Left renal pelvis (tissue), 4 donors: ENCODE measurements at places on chromosomes 5 and 9. TPM values are rescaled to one million over a fixed set of nuclear protein-coding genes. Genes with fewer than 3 reads are reported as not detected.

DNA sequence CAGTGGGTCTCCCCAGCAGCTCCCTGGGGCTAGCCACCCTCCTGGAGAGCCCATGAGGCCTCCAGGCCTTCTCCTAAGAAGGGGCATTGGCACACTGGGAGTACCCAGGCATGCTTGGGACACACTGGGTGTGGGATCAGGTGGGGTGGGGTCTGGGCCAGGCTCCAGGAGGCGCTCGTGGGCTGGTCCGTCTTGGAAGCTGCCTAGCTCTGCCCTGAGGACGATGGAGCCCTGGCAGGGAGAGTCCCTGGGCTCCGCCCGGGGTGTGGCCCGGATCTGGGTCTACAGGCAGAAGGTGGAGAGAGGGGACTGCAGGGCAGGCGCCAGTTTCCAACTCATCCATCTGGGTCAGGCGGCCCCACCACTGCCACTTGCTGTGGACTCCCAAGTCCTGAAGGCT is 2.4 kb downstream of the PRRX2 start:
- DNase-seq: no peak

- no peak for DNase-seq
Observed at GRCh38 chr5:61290791-61291210, 41.3 kb upstream of the ZSWIM6 start.

- DNase-seq: no peak
Observed at GRCh38 chr5:88689668-88690408, 193.1 kb downstream of the MEF2C start.

- DNase-seq: no peak
Observed at GRCh38 chr5:152355061-152355460, 50.0 kb downstream of the NMUR2 start.

DNA sequence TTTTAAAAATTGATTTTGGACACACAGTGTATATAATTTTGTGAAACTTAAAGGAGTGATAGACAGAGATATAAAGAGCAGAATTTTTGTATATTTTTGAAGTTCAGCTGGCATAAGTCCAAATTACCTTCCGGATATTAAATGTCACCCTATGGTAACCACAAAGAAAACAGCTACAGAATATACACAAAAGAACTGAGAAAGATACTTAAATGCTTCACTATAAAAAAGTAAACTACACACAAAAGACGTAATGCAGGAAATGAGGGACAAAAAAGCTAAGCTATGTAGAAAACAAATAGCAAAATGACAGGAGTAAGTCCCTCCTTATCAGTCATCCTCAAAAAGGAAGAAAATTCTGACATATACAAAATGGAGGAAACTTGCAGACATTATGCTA is 29.4 kb downstream of the HACD4 start:
- no peak for DNase-seq

Gene IFNA21
- polyA plus RNA-seq: not detected

Gene PFN3
- 1.5 TPM for polyA plus RNA-seq

Gene SMIM32
- 12.7 TPM for polyA plus RNA-seq

Gene STKLD1
- 2.9 TPM for polyA plus RNA-seq
